Cortex of kidney (tissue), 1 donor: ENCODE measurements at places on chromosomes 6 and 20.

DNA sequence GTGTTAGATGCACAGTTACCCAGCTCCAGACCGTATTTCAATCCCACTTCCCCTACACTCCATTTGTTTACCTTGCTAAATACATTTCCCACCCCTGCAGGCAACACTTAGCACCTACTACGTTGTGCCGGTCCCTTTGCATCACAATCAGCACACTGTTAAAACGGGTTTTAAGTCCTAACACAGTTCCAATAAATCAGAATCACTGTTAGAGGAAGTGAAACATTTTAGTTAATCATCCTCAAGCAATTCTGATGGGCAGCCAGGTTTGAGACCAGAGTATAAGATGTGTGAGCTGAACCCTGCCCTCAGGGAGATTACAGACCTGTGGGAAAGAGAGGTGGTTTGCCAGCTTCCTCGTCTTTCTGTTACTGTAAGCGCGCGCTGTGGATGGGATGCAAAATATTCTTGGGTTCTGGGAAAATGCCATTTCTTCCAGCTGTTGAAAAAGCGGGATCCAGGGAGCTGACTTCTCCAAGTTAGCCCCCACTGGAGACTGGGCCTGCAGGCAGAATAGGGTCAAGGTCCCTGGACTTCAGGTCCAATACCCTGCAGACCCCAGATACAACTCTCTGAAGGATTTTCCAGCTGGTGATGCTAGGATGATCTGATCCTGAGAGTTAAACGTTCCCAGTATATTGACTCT lies 3.1 kb downstream of the ZCCHC3 start:
- no peak for DNase-seq

- no peak for DNase-seq
Observed at GRCh38 chr20:3084283-3084985, at the start of gene AVP. Gene AVP, minus strand, starts transcription at chr20:3084724. Its CDS starts 50 bp downstream, at chr20:3084674.

DNA sequence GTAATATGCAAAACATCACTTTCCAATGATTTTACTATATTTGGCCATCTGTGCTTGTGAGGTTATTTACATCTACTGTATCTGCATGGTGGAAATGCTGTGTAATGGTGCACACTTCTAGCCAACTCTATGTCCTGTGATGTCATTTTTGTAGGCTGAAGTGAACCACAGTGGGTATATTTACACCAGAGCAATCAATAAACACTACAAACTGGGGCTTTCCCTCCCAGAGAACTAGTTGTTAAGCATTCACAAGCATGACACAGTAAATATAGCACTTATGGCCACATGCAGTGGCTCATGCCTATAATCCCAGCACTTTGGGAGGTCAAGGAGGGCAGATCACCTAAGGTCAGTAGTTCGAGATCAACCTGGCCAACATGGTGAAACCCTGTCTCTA lies 4.9 kb downstream of the SLC22A2 start:
- DNase-seq: no peak

DNA sequence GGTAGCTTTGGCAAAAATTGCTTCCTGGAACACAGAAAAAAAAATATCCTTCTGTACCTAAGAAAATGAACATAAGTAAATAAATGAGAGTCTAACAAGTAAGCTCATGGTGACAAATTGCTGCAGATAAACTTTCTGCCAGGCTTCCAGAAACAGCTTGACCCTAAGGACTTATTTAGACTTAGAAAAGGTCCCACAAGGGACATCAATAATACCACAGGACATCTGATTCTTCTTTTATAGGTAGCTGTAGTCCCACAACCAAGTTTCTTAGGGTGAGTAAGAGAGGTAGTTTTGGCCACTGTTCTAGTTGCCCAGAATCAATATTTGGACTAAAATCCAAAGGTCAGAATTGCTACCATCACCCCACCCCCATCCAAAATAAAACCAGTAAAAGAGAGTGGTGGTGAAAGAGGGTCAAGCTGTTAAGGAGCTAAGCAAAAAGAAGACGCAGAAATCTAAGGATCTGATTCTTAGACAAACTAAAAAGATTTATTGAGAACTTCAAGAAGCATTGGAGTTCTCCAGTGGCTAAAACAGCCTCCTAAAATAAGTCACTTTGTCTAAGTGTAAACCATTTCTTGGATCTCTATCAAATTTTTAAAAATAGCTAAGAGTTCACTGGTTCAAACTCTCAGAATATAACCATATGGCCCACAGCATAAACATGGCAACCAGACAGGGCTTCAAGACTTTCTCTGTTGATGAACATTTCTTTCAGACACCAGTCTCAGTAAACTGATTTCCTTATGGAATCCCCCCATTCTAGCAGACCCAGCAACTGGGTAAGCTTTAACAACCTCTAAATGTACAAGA lies 180.6 kb downstream of the PTPRK start:
- no peak for DNase-seq

DNA sequence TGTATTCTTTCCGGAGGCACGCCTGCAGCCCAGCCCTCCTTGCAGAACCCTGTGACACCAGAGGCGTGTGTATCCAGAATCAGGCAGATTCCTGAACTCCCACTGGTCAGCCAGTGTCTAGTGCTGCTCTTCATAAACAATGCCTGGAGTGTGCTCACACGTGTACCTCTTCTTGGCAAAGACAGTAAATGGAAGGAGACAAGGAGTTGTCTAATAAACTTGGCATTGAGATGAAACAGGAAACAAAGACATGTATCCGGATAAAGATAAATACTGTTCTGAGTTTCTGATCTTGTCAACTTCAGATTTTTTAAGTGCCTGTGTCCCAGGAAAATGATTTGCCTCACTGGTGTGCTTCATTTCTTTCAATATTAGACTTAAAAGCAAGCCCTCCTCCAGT lies 1.7 kb downstream of the RPS6KA2 start:
- no peak for DNase-seq

GRCh38 chr20:8853805-8854338 lies 215.0 kb upstream of the PLCB4 start:
- DNase-seq: no peak

GRCh38 chr6:56742122-56742791 lies 99.6 kb upstream of the DST start:
- no peak for DNase-seq

DNA sequence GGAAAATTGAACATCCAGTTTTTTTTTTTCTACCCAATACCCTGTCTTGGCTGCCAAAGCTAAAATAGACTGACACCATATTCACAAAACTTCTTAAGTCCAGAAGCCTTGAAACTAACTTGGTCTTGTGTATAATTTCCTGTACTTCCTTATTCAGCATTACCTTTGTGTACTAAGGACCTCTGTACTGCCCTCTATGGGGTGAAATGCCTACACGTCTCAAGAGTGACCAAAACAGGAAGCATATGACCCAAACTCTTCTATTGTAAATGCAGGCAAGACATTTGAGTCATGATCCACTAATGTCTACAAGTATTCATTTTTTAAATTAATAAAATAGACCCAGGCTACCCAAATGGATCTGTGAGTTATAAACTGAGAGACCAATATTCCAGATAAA lies 50.4 kb downstream of the HMGCLL1 start:
- no peak for DNase-seq

DNA sequence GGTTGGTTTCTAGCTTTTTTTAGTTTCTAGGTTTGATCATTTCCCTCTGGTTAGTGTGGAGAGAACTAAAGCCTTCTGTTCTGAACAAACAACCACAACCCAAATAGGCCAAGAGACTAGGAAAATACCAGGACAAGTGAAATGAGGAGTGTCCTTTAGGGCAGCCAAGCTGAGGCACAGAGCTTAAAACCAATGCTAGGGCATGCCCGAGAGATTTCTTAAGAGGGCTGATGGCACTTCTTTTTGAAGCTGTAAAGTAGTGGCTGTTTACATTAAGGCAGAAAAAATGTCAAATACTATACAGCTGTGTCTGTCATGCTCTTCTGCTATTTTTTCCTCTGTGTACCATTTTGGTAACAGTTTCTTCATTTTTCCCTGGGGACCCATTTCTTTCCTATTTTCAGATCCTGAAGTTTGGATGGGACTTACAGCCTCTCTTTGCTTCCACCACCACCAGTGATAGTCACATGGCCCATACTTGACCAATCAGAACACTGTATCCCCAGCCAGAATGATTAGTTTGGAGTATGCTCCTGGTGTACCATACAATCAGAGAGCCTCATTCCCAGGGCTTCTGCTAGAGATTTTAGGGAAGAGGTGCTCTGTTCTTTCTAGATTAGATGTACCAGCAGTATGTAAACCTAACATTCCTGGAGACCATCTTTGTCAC lies 154.4 kb downstream of the BMP2 start:
- no peak for DNase-seq

- no peak for DNase-seq
Observed at GRCh38 chr20:4281258-4282055, 266.1 kb upstream of the RNF24 start.

DNA sequence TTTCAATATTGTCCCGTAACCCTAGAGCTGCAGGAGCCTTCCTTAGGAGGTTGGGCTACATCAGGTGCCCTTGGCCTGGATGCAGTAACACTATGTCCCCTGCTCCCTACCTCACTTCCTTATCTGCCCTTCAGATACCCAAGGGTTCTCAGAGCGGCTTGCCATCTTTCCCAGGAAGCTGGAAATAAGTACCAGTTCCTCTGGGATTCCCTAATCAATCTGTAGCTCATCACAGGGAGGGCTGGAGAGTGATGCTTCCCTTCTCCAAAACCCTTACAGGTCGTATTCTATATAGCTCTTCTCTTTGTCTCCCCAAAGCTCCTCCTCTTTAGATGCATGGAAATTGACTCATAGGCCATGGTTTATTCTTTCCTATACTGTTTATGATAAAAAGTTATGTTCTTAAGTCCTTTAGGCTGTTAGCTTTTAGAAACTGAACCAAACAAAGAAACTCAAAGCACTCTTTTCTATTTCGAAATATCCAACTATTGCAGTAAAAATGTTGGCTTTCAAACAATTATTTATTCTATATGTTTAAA lies 4.2 kb downstream of the MYCT1 start:
- DNase-seq: no peak
